ENCODE measurements at places on chromosomes 6 and 20.

DNA sequence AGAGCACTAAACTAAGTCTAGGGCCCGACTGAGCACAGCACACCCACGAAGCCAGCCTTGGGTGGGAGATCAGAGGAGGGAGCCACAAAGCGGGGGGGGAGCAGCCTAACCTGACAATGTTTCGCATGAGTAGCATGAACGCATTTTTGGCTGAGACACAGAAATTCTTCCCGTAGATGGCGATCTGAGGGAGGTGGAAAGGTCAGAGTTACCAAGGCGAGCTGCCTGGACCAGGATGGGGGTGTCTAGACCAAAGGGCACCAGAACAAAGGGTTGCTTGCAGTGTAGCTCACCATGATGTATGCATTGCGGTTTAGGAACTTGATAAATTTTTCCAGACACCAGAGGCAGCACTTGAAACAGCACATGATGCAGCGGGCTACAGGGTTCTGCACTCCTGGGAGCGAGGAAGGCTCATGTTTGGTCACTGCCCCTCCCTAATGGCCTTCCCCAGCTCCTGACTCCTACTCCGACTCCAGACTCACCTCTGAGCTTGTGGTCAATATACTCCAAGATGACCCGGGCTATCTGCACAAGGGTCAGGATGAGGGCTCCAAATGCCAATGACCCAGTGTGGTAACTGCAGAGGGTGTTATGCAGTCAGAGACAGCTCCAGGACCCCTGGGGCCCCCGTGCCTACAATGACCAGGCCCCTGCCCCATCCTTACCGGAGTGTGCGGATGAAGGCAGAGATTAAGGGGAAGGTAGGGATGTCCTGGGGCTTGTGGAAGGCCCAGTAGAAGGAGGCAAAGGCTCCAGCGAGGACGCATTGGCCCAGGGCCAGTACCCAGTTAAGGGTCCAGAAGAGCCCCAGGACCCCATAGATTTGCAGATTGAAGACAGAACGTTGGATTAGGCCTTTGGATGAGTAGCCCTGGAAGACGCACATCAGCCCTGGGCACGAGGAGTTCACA, 2.8 kb upstream of the NEU1 start:
- DNase-seq = no peak

- DNase-seq = no peak
These were observed 532.9 kb downstream of the CDH26 start for GRCh38 chr20:60491051-60491581.

- no peak for DNase-seq
These were observed 74.7 kb downstream of the SOBP start for GRCh38 chr6:107564589-107564951.

DNA sequence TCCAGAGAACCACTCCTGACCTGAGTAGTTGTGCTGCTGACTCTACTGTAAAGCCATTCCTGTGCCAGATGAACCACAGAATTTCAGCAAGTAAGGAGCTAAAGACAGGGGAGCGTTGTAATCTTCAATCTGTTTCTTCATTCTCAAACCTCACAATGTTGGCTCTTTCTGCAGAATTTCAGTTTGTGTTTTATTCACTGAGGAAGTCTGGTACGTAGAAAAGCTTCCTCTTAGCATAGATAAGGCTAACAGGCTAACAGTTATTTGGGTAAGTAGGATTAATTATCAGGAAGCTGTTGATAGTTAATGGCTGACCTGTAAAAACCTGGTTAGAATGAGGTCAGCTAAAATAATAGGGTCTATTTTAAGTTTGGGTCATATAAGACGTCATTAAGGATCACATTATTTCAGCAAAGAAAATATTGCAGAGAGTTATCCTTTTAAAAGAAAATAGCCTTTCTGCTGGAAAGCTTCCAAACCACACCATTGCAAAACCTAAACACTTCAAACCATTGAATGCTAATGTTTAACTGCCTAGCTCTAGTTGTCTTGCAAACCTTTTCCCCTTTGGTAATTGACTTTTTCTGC, 14.1 kb upstream of the TENT5A start:
- no peak for DNase-seq

DNA sequence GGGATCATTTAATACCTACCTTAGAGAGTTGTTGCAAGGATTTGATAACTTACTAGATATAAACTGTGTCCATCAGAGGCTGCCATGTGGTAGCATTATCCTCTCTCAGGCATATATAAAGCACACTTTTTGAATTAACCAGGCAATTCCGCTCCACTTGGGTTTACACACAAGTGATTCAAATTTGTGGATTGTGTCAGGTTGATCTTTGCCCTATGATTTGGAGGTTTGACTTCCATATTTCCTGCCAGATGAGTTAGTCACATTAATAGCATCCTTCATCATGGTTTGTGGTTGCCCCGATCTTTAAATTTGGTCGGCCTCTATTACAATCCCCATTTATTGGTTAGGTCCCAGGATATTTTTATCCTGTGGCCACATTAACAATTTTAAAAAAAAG, 44.8 kb upstream of the CTAGE9 start:
- no peak for DNase-seq

- no peak for DNase-seq
These were observed 67.8 kb upstream of the EDN3 start for GRCh38 chr20:59232618-59233017.

DNA sequence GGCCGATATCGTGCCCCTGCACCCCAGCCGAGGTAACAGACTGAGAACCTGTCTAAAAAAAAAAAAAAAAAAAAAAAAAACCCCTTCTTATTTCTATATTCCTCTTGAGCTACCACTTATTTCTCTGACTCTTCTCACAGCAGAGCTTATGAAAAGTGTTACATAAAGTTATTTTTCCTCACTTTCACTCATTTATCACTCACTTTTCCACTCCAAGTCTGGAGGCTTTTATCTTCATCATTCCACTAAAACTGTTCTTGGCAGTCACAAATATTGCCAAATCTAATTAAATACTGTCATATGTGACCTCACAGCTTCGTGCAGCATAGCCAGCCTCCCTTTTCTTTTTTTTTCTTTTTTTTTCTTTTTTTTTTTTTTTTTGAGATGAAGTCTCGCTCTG, 131.2 kb downstream of the KLHL32 start:
- no peak for DNase-seq

DNA sequence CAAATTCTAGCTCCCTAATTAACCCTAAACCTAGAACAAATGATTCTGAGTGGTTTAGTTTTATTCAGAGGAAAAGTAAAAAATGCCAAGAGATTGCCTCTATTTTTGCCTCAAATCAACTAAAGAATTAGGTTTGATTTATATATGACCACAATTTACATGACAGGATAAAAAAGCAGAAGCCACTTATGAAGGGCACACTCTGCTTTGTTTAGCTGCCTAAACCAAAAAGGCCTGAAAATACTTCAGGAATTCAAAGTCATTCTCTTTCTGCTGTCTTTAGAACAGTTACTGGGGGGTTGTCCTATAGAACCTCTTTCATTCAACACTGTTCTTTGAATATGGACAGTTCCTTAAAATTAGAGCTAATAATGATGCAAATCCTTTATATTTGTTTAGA, 5.3 kb downstream of the FBXO5 start:
- DNase-seq = no peak

DNA sequence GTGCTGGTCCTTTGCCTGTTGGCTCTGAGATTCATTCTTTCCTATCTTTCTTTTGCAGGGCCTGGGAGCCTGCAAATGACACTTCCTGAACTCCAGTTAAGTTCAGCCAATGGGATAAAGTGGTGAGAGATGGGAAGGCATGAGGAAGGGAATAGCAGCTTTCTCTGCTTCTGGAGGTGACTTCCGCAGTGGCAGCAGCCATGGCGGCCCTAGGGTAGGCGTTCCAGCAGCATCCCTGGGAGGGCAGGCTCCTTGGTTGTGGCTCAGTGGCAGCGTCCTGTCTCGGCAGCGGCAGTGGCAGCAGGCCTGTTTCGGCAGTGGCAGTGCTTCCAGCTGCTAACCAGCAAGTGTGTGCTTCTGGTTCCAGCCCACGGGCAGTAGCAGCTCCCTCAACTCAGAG, 7.3 kb upstream of the MDFI start:
- no peak for DNase-seq

- no peak for DNase-seq
These were observed at the start of gene HLA-DRA for GRCh38 chr6:32439602-32440214. TSS of gene HLA-DRA (plus strand) at chr6:32439887. CDS start at chr6:32439951, 64 bp downstream.

DNA sequence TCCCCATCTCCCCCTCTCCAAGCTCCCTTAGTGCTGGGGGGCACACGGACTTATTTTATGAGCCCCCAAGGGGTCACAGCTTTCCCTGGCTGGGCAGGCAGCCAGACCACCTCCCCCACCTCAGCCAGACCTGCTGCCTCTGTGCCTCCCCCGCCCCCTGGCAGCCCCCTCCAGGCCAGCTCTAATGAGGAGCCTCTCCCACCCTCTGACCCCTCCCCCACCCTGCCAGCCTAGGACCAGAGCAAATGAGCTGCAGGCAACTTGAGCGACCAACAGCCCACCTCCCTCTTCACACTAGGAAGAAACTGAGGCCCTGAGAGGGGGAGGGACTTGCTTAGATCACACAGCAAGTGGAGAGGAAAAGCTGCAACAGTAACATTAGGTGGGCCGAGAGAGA, 1.9 kb downstream of the GDF5 start:
- no peak for DNase-seq

DNA sequence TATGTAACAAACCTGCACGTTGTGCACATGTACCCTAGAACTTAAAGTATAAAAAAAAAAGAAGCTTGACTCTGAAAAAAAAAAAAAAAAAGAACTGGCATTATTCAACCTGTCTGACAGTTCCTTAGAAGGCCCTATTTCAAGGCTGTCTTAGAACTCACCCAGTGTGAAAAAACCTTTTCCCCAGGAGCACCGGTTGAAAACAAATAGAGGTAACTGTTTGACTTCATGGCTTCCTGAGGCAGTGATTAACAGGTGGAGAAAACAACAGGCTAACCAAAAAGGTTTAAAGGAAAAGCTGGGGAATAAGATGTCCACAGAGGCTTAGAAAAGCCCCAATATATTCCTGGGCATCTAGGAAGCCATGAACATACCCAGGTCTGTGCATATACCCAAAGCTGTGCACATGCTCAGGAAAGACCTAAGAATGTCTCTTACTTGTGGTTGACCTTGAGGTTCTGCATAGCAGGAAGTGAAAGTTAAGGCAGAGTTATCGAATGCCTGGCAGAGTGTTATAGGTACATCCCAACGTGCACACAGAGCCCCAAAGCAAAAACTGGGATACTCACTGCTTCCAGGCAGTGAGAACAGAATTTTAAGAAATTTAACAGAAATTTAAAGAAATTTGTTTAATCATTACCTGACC, 7.0 kb downstream of the UQCC1 start:
- no peak for DNase-seq

DNA sequence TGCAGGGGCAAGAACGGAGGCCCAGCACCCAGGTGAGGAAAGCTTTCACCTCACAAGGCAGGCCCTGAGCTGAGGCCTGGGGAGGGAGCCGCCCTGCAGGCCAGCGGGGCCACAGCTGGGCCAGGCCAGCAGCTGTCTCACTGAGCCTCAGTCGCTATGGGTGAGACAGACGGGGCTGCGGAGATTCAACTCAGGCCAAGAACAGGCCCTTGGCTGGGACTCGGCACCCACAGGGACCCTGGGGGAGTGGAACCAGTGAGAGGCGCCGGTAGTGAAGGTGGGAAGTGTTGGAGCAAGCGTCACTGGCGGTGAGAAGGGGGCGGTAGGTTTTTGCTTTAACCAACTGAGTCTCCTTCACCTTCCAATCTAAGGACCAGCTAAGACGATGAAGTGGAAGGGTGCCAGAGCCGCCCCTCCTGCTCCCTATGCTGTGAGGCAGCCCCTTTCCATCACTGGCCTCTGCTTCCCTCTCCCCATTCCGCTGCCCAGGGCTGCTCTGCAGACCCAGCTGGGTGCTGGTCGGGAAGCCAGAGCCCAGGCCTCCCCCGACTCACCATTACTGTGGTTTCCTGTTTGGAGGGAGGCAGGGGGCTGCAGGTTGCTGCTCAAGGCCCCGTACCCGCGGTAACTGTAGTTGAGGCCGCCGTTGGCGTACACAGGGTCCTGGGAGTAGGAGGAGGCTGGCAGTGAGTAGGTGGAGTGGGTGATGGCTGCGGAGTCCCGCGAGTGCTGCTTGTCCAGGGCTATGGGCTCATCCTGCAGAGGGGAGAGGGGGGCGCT, 93.7 kb downstream of the ASXL1 start:
- DNase-seq = no peak

Data from stimulated activated CD4-positive, alpha-beta T cell treated with anti-CD3 and anti-CD28 coated beads, TNF-alpha, amount 100 ng/mL, for 48 hours (primary cell).